H4 (cell line): ENCODE measurements at places on chromosomes 5 and 9.

- no peak for DNase-seq
Observed at GRCh38 chr9:131739959-131740648, at the start of gene RAPGEF1. Gene RAPGEF1 (minus strand): TSS chr9:131740076. CDS start chr9:131739830, 246 bp downstream.

DNA sequence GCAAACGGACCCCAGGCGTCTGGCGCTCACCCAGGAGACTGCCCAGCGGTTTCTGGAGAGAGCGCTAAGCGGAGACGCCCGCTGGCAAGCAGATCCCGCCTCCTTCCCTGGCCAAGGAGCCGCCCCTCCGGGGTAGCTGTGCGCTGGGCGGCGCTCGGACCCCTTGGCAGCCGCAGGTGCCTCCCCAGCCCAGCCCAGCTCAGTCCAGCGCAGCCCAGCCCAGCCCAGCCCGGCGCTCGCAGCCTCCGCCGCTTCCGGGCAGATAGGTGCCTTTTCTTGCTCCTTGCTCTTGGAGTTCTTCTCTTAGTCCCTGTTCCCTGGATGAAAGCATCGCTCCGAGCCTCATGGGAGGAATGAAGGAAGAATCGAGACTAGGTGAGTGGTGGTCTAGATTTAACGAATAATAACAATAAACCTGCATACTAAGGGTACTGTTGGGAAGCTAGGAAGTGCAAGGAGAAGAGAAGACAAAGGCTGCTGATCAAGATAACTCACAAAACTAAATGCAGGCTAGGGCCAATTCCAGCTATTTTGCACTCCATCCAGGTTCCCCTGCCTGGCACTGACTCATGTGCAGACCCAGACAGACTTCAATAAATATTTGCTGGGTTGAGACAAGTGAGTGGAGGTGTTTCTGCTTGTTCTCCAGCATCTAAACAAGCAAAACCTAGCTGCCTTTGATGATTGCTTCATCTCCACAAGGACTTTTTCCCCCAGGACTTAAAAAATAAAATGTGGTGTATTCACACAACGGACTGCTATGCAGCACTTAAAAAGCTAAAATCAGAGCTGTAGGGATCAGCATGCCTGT lies at the start of gene STK32A:
Gene STK32A, plus strand, starts transcription at position 202 of the 811 bp plus-strand sequence. CDS start 4,609 bp downstream, outside the sequence.
- DNase-seq, result peak; percentile 21

GRCh38 chr5:169423580-169424278 lies 122.8 kb upstream of the SLIT3 start:
- DNase-seq, result no peak

GRCh38 chr5:107661038-107661649 lies 9.6 kb downstream of the EFNA5 start:
- DNase-seq, result no peak

- DNase-seq, result no peak
Observed at GRCh38 chr9:114406441-114406840, 18.7 kb upstream of the AKNA start.

- peak; percentile 75 for DNase-seq
Observed at GRCh38 chr9:72362680-72363139, 2.3 kb downstream of the ZFAND5 start.

GRCh38 chr5:143571642-143572624 lies 168.4 kb upstream of the NR3C1 start:
- no peak for DNase-seq

GRCh38 chr5:95027151-95027721 lies 257.7 kb downstream of the MCTP1 start:
- DNase-seq, result no peak

DNA sequence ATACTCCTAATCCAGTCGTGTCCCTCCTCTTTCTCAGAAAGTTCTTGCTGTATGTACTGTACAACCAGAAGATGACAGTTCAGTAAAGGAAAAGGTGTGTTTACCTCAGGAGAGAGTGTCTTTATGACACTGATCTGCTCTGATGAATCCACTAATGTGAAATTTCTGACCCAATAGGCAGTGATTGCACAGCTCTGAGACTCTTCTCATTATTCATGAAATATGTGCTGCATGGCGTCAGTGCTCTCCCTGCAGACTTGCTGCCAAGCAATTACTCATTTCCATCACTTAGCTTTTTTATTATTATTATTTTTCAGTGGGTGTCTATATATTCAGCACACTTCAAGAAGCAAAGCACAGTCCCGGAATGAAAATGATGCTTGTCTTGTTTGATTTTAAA lies 389.0 kb downstream of the RASEF start:
- no peak for DNase-seq

- DNase-seq, result no peak
Observed at GRCh38 chr5:17326600-17327037, 109.2 kb downstream of the BASP1 start.

DNA sequence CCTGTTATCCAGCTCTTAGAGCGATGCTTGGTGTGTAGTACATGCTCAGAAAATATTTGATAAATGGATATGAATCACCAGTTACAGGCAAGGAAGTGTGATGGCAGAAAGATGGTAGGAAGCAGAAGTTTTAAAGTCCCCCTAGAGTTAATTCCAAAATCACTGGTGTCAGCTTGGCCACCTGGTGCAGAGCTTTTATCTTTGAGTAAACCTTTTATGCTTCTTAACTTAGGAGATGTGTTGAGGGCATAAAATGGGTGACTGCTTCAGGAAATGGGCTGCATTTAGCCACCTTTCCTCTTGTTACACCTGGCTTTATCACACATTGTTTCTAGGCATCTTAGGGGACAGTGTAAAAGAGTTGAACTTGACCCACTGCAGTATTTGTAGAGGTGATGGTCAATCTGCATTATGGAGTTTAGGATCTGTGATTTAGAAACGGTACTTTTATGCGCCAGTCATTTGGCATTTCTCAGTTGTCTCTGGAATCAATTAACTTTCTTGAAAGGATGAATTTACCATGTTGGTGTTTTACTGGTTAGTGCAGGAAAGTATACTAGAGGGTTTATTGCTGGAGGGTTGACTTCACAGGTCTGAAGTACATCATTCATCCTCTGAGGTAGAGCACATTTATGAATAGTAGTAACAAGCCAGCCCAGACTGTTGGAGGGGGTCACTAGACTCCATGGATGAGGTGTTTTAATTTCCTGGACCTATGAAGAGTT lies 7.5 kb upstream of the FAM120AOS start:
- DNase-seq, result no peak

GRCh38 chr5:82334085-82334692 lies 56.0 kb upstream of the RPS23 start:
- DNase-seq, result no peak

DNA sequence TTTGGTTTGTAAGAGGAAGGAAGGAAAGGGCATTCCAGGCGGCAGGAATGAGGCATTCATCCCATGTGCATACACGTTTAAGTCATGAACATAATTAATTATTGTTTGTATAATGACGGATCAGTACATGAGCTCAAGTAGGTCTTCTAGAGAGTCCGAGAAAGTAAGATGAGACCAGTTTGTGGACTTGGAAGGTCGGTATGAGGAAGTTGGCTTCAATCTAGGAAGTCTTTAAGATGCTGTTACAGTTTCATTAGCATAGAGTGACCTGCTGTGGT lies 2.1 kb downstream of the GTF3C4 start:
- DNase-seq, result no peak

DNA sequence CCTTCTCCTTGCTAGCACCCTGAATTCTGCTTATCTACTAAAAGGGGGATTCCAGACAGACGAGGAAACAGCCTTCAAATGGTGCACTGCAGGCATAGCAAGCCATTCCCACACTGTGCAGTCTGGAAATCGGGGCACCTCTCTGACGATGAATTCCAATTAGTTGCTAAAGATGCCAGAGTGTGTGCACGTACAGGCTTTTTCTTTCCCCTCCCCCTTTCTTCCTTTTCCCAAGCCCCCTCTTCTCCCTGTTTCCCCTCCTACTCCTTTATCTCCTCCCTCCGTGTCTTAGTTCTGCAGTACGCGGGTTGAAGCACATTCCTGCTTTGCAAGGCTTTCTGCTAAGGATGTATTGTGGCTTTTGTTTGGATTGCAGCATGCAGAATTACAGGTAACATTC lies at the start of gene GPR21:
Gene GPR21, plus strand, starts transcription at position 316 of the 400 bp plus-strand sequence. CDS start 900 bp downstream, outside the sequence.
- DNase-seq, result no peak

- no peak for DNase-seq
Observed at GRCh38 chr5:149237662-149238061, 34.0 kb upstream of the AFAP1L1 start.

DNA sequence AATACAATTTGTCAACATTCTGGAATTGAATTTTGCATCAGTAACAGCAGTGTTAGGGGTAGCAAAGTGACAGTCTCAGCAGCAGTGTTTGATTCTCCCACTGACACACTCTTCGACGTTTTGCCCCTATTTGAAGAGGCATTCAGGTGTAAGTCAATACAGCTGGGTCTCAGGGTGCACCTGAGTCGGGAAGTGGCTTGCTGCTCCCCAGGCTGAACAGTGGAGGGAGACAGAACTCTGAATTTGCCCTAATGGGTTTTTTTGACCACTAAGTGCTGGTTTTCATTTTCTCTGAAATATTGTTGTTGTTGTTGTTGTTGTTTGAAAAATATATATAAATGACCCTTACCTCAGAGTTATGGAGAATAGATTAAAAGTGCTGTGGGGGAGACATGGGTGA lies 223.2 kb downstream of the TLR4 start:
- DNase-seq, result no peak

DNA sequence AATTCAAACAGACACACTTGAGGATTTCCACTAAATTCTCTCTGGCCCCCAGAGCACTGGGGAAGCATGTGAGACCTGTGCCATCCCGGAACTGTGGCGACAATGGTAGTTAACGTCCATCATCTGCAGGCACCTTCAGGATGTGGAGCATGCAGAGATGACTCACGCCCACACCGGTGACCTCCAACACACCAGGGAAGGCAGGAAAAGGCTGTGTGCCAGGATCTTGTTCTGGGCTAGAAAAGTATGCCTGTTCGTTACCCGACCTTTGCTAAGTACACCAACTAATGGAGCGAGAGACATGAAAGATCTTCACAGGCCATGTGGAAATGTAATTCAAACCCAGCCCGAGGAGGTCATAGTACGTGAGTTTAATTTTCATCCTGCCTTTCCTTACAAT lies 208.8 kb downstream of the MELK start:
- peak; percentile 80 for DNase-seq

DNA sequence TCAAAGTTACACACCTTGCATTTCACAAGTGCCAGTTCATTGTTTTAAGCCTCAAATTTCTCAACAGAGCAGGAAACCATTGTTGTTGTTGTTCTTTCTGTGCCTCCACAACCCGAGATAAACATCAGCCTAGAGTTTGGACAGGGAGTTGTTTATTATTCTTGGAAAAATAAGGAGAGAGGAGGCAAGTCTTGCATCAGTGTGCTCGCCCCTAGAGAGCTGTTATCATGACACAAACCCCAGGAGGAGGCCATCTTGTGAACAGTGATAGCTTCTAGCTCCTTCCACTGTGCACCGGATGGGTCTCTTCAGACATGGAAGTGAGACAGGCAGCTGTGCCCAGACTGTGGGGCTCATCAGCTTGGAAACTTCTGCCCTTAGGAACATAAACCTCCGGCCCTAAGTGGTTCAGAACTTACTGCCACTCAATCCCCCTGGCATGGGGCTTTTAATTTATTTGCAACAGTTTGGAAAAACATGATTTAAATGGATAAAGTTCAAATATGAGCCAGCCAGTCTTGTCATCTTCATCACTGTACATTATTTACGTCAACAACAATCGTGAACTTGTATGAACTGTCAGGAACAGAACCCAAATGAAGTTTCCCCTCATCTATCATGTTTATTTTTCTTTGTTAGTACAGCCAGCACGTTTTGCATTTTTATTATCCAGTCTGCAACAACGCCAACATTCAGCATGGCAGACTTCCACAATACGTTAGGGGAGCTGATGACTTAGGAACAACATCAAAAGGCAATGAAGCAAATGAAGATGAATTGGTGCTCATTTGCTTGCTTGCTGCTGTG lies 181.7 kb upstream of the S1PR3 start:
- peak; percentile 48 for DNase-seq

DNA sequence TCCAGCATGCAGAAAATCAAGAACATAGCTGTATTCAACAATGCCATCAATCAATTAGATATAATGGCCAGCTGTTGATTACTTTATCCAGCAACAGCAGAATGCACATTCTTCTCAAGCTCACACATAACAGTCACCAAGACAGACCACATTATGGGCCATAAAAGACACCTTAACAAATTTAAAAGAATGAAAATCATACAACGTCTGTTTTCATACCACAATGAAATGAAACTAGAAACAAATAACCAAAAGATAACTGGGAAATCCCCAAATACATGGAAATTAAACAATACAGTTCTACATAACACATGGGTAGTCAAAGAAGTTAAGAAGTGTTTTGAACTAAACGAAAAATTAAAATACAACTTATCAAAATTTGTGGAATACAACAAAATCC lies 130.9 kb upstream of the GNA14 start:
- no peak for DNase-seq

DNA sequence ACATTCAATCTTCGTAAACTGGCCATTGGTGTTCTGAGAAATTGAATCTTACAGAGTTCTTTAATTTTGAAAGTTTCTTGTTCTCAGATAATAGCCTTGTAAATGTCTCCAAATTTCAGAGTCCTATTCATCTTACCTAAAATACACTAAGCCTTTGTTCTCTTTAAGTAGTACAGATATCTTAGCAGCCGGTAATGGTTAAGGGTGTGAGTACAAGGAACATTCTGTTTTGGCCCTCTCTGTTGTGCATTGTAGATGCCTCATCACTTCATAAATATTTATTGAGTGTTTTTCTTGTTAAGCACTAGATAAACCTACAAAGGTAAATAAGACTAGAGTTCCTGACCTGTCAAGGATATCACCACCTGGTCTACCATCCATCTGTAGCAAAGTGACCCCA lies 35.2 kb downstream of the ZCCHC7 start:
- no peak for DNase-seq

DNA sequence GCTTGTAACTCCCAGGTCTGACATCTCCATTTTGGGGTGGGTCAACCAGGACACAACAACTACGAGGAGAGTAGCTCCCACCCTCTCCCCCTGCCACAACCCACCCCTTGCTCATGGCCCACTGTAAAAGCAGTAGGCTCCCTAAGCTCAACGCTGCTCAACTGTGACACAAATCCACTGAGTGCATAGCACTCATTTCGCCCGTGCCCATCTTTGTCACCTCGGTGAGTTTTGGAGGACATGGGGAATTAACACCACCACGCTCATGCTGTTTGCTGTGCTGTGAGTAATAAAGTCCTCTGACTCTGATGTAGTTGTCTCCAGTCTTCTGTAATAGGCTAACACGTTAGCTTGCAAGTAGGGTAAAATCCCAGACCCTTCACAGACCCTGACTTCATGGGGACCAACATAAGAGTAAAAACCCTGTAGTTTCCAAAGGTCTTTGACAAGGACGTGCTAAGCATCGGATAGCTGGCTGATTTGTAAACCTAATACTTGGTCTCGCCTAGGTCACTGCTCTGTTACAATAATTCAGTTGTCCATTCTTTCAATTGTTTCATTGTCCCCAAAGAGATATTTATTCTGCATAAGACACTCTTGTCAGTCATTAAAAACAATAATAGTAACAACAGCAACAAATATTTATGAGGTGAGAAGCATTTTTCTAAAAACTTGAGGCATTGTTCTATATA lies 7.7 kb downstream of the PLGRKT start:
- DNase-seq, result no peak
